ENCODE measurements at places on chromosomes 5 and 9.

GRCh38 chr5:122332599-122333555, 20.8 kb downstream of the SNCAIP start:
- DNase-seq, result no peak

- no peak for DNase-seq
Measured at GRCh38 chr9:129141066-129142041, 30.1 kb downstream of the PTPA start.

DNA sequence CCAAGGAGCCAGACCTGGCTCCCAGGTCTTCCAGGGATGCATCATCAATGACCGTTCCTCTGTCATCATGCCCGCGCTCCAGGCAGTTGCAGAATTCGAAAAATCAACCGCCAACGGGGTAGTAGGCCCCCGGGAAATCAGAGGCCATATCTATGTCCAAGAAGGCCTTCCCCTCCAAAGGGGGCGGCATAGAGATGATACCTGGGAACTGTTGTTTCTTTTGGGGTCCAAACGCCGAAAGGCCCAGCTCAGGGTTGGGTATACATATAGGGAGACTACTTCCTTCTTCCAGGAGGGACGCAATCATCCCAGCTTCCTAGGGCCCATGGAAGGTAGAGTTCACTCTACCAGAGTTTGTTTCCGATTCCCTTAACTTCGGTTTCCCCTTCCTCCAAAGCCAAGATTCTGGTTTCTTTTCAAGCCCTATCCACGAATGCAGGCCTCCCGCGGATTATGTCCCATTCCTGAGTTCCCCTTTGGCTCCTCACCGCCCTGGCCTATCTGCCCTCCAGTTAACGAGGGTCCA, 754 bp downstream of the DCAF12 start:
- DNase-seq, result no peak

DNA sequence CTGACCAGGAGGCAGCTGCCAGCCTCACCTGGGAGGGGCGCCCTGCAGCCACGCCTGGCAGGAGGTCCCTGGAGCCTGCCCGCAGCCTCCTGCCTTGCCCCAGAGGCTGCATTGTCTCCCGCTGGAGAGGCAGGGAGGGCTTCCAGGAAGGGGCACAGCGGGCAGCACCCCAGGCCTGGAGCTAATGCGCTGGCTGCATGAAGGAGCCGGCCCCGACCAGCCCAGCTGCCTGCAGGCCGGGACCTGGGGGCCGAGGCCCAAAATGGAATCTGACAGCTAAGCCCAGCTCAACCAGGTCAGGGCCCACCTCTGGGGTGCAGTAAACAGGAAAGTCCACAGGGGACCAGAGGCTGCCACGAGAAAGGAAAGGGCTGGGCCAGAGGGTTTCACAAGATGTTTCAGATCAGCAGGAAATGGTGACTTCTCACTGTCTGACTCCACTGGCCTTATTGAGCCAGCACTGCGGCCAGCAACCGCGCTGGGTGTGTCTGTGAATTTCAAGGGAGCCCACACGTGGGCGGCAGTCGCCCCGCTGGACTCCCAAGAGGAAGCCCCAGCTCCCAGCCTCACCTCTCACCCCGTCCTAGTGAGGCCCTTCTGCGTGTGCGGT, 18.6 kb upstream of the NOTCH1 start:
- DNase-seq, result no peak

DNA sequence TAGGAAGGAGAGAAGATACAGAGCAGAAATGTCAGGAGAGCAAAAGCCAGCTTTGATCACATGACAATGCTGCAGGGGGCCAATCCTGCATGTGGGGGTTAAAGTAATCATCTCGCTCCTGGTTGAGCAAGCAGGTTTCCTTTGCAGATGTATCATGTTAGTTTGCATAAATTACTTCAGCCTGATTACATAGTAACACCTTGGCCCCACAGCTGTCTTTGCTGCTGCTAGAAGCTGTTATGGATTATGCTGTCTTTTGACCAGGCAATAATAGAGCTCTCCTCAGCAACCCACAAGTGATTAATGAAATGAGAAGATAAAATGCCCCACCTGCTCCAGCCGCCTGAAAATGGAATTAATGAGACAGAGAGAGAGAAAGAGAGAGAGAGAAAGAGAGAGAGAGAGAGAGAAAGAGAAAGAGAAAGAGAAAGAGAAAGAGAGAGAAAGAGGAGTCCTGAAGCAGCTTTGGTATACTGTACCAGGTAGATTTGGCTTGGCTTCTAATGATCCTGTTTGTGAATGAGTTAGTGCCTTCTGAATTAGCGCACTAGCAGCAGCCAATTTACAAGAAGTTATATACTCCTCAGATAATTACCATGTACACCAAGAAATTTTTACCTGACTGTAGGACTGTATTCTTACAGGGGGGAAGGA, 174.3 kb upstream of the RORB start:
- no peak for DNase-seq

DNA sequence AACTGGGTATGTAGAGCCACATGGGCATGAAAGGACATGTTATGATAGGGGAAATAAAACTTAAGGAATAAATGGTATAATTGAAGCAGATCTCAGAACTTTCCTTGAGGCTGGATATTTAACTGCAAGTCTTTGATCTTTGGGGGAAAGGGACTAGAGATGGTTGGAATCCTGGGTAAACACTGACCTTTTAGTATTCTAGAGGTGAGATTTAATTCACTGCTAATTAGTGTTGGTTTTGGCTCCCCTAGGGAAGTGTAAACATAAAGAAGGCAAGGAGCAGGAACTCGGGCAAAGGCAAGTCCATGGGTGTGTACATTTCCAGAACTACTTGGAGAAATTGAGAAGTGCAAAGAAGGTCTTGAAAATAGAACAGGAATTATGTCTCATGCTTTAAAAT, 16.6 kb downstream of the NIM1K start:
- DNase-seq, result no peak

GRCh38 chr5:92944903-92945604, 636.0 kb downstream of the NR2F1-AS1 start:
- DNase-seq, result no peak

DNA sequence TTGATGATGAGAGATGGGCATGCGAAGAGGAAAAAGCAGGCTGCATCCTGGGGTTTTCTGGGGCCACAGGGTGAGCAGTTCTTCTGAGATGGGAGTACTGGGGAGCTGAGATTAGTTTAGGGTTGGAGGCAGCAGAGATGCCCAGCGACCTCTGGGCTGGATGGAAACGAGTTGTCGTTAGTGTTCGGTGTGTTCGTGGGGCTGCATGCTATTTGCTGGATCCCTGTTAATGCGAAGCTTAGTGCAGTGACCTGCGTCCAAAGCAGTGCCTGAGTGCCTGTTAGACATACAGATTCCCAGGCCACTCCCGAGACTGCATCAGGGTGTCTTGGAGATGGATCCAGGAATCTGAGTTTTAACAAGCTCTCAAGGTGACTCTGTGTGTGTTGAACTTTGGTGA, 201.3 kb downstream of the CACNA1B start:
- DNase-seq, result no peak

Measured in stimulated activated CD4-positive, alpha-beta T cell treated with anti-CD3 and anti-CD28 coated beads, Interleukin-12 subunit alpha, Interleukin-12 subunit beta, amount 100 ng/mL, for 4 hours (primary cell).